ENCODE measurements at places on chromosomes 7 and 10.

GRCh38 chr7:1736484-1736817 is 66.4 kb downstream of the ELFN1 start:
- DNase-seq = no peak

DNA sequence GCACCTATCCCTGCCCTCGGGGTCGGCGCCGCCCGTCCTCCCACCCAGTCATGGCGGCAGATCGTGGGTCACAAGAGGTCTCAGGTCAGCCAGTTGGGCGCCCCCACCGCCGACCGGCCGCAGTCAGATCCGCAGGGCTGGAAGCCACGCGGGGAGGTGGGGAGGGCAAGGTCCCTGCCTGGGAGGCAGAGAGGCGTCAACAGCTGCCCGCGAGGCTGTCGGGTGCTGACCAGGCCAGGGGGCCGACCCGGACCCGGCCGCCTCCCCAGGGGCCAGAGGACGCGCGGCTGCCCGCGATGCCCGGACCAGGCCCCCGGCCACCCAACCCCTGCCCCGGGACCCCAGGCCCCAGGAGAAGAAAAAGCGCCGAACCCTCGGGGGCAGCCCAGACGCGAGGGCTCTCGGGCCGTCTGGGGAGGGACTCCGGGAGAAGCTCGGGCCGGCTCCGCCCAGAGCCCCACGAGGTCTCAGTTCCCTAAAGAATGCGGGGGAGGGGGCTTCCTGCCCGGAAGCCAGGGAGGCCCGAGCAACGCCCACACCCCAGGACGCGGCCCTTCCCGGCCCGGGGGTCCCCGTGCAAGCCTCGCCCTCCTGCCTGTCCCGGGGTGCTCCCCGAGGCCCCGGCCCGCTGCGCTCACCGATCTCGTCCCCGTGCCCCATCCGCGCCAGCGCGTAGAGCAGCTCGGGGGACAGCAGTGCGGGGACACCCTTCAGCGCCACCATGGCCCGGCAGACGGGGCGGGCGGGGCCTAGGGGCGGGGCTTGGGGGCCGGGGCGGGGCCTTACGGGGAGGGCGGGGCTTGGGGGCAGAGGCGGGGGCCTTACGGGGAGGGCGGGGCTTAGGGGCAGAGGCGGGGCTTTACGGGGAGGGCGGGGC is at the start of gene FUOM:
Gene FUOM (minus strand): TSS at position 735 of the 877 bp plus-strand sequence. CDS start 12 bp downstream, at position 723.
- peak; percentile 87 for DNase-seq

- no peak for DNase-seq
These were observed 79.4 kb downstream of the EMX2 start for GRCh38 chr10:117621795-117622420.

DNA sequence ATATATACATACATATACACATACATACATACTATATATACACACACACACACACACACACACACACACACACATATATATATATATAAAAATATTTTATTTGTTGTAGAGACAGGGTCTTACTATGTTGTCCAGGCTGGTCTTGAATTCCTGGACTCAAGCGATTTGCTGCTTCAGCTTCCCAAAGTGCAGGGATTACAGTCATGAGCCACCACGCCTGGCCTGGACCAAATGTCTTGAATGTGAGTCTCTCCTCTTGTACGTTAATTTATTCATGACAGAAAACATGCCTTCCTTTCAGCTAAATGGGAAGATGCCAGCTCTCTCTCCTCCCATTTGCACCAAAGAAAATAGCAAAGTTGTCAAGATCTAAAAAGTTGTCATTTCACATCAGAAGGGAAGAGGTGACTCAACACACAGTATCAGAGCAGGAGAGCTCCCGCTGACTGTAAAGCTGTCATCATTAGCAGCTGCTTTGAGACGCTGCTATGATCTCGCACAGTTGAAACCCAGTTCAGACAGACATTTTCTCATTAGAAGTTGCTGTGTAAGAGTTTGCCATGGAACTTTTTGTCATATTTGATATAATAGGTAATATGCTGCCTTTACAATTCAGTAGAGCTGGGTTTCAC is 224.3 kb downstream of the SFMBT2 start:
- no peak for DNase-seq

- DNase-seq = no peak
These were observed 605.4 kb downstream of the INHBA start for GRCh38 chr7:41097501-41097900.

- no peak for DNase-seq
These were observed 201.8 kb downstream of the GLI3 start for GRCh38 chr7:42035210-42035609.

- DNase-seq = peak; percentile 57
These were observed 18.7 kb downstream of the AKR1C1 start for GRCh38 chr10:4981722-4982471.

DNA sequence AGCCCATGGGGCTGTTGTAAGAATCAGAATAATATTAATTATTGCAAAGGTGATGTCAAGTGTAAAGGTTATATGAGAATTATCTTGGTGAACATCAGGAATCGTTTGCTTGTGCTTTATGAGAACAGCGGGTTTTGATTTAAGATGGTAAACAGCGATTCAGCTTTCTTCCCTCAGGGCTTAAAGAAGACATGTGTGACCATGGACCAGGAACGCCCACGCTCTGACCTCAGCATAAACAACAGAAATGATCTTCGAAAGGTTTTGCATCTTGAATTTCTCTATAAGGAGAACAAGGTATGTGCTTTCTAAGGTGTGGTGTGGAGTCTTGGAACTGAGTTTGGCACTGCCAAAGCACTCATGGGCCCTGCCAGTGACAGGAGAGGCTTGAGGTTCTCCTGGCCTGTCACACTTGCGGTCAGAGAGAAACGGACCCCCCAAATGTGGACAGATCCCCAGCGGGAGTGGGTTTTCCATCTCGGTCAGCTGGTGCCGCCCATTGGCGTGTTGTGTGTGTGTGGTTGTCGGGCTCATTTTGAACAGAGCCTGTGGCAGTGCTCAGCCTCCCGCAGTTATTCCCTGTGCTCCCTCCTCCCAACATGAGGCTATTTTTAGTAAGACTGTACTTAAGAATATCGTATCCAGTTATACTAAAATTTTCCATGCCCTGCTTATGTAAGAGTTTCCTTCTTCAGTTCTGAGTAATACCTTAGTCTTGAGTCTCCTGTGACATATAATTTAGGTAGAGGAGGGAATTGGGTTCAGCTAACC is 7.2 kb downstream of the MINDY4 start:
- no peak for DNase-seq

DNA sequence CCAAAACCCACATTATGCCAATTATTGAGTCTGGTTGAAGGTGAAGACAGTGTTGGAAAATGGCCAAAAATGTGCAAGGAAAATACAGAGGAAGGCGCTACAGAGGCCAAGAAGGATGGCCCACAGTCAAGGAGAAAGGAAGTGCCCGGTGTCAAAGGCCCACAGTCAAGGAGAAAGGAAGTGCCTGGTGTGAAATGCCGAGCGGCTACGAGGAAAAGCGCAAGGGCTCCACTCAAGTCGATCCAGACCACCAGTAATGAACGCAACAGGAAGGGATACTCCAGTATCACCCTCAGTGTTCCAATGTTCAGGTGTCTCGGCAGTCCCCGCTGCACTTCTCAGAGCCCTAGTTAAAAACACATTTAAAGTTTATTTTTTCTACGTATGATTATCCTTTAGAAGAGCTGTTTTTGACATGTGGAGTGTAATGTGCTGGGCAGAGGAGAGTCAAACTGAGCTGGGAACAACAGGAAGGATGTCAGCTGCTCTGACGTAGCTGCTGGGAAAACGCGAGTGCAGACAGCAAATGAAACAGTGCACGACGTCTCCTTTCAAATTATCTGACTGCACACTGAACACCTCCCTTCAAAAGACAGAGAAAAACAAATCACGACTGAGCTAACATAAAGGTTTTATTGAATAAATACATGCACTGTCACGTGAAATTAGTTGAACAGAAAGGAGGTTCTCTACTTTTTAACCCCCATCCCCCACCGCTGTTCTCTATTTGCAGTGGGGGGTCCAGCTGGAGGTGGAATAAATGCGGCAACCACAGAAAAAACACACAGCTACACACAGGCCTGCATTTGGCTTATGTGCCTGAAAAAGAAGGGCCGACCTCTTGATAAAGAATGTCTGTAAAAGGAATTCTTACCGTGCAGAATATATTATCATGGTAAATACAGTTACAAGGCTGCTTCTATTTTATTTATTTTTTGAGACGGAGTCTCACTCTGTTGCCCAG is 26.1 kb upstream of the NCAPG2 start:
- DNase-seq = no peak

- DNase-seq = no peak
These were observed 6.4 kb downstream of the USP6NL start for GRCh38 chr10:11604865-11605650.

DNA sequence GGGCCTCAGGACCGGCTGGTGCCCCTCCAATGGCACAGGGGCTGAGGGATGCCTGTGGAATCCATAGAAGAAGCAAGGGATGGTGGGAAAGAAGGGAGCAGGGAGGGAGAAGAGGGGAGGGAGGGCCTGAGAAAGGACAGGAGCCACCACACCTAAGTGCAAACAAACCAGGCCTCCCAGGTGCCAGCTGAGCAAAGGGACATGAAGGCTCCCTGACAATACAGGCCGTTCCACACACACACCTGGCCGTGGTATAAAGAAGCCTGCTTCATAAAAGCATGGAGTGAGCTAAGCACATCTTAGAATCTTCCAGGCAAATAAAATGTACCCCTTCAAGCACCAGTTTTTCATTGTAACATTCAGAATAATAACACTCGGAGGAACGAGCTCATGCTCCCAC is 54.0 kb downstream of the OAT start:
- no peak for DNase-seq

DNA sequence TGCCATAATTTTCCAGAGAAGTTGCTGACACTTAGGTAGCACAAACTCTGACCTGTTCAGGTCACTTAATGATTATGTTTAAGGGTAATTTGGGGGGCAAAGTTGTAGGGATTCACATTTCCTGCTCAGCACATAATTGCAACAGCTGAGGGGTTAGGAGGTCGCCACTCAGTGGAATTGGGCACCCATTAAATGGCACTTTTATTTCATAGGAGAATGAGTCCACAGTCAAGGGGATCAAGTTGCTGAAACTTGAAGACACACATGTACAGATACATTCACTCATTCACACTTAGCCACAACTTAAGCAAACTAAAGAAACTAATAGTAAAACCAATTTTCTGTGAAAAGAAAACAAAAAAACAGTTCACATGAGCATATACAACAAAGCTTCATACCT is 1.5 kb downstream of the PCDH15 start:
- DNase-seq = no peak

GRCh38 chr10:122875843-122876466 is 3.4 kb downstream of the FAM24B start:
- no peak for DNase-seq

DNA sequence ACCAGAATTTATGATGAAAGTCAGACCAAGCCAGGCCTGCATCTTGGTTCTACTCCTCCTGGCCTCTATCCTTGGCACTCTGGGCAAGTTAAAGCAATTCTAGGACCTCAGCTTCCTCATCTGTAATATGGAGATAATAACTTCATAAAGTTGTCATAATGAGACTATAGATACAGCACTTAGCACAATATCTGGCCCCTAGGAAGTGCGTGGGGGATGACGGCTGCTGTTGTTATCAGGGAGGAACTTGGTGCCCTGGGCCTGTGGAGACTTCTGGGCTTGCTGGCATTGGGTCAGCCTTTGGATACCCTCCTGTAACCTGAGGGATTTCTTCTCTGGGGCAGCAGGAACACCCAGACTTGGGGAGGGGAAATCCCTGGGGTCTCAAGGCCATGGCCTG is 27.6 kb downstream of the PFKFB3 start:
- peak; percentile 17 for DNase-seq
